ENCODE measurements at places on chromosomes 4 and X.

DNA sequence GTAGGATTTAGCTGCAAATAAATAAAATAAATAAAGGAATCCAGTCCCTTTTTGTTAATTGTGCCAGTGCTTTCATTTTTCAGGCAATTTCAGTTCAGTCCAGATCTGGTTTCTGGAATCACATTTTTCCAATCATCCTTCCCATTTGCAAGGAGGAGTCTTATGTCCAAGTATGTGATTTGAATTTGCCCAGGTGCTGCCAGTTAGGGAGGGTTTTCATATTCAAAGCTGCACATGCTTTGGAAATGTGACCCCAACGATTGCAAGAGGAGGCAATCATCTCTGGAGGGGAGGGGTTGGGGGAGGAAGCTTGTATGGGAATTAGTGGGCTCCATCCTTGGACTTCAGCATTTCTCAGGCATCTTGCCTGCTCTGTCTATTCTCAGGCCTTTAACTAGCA, 4.4 kb downstream of the PLAC1 start:
- no peak for DNase-seq

GRCh38 chrX:114508756-114509155, 75.1 kb upstream of the HTR2C start:
- DNase-seq: no peak

GRCh38 chr4:58166490-58166889, 1056.3 kb upstream of the IGFBP7 start:
- no peak for DNase-seq

- DNase-seq: no peak
Observed at GRCh38 chr4:83110970-83111750, 3.4 kb downstream of the PLAC8 start.

- DNase-seq: no peak
Observed at GRCh38 chr4:3607690-3608552, 75.7 kb upstream of the LRPAP1 start.

GRCh38 chr4:52619591-52619931, 39.5 kb downstream of the USP46 start:
- DNase-seq: no peak

DNA sequence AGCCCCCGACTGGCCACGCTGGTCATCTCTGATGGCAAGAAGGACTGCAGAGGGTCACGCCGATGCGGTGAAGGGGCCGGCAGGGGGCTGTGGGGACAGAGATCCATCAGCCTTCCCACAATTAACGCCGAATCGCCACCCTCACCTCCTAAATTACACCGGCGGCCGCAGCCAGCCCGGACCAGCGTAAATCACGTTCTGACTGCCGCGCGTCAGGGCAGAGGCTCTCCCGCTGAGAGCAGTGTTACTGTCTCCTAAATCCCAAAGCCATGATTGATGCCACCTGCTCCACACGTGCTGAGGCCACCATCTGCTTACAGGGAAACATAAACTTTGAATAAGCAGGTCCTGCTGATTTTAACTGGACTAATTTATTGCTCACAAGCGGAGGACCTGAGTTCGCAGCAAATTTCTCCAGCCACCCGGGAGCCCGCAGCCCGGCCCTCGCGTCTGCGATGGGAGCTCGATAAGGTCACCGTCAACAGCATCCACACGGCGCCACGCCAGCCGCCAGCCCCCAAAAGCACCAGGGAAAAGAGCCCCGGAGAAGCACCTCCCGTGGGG, 127.3 kb upstream of the NKX1-1 start:
- no peak for DNase-seq

DNA sequence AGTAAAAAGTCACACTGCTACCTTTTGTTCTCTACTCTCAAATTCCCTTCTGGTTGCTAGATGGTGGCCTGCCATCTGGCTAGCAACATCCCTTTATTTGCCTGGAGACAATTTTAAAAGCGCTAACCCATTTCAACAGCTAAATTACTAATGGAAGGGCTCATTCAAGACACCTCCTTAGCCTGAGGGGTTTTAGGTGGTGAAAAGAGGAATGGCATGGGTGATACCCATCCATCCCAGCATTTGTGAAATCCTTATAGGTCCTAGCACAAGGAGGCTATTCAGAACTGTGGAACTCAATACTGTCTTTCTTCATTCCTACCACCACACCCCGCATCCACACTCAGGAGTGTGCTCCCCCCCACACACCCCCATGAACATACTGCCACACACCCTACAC, 33.5 kb downstream of the ARHGEF9 start:
- no peak for DNase-seq

DNA sequence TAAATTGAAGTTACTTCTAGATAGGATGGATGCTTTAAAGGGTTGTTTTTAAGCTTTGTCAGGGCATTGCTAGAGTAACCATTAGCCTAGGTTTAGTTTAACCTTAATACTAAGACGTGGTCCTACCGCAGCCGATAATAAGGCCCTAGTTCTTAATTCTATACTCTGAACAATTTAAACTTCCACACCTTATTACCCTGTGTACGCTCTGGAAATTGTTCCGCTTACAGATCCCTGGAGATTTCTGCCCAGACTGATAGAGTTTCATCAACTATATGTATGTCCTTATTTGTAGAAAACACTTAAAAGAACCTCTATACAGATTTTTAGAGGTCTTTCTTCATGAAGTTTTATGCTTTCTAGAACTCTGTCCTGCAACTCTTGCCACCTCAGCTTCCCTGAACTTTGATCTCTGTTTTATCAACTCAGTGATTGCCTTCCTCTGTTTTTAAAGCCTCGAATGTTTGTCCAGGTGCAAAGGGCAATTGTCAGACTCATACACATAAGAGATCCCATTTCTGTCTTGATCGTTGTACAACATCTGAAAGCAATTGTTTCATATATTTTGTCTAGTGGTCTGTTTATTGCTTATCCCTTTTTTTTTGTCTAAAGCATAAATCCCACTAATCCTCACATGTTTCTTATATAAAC, 71.1 kb upstream of the VCX start:
- no peak for DNase-seq

DNA sequence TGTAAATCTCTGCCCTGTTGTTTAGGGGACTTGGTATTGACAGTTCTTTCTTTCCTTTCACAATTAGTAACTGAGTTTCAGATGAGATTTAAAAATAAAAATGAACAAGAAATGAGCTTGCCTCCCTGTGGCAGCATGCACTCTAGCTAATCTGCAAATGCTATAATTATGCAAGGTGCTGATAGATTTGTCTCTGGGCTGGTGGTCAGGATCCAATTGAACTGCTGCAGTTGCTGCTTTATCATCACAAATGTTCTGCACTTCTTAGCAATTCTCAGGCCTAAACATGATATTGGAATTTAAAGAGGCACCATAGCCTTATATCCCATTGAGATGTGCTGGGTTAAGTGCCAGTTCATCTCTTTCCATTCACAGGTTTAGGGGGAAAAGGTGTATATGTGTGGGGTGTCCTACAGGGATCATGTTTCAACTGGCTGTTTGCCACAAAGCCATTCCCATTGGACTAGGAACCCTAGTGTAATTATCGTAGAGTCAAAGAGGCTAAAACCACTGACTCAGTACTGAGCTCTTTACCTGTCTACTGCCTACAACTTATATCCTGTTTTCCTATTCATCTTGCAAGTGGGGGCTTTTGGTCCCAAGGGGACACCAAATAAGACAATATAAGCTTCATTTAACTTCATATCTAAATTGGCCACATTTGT, 260.3 kb upstream of the TEX13A start:
- no peak for DNase-seq

DNA sequence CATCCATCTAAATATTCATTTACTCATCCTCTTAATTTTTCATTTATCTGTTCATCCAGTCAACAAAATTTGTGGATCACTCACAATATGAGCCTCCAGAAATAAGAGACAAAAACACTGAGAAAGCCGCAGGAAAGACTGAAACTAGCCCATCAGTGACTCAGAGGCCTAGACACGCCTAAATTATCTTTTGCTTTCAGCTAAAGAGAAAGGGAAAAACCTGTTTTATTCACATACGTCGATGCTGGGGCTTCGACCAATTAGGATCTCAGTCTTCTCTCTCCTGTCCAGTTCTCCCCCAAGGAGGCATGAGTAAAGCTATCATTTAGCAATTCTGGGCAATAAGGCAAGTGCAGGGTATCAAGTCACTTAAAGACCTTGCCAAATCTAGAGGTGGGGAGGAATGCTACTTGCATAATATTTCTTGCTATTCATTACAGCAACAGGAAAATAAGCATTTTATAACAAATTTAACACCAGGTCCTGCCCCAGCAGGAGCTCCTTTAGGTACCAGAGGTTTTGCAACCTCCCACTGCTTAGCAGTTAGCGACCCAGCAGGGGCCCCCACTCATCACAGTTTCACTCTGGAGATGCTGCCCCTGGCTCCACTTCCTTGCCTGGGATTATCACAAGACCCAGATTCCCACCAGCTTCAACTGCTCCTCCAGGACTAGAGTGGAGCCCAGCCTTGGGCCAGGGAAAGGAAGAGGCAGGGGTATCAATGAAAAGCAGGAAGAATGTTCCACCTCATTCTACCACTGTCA, 30.1 kb upstream of the TMEM154 start:
- DNase-seq: no peak

DNA sequence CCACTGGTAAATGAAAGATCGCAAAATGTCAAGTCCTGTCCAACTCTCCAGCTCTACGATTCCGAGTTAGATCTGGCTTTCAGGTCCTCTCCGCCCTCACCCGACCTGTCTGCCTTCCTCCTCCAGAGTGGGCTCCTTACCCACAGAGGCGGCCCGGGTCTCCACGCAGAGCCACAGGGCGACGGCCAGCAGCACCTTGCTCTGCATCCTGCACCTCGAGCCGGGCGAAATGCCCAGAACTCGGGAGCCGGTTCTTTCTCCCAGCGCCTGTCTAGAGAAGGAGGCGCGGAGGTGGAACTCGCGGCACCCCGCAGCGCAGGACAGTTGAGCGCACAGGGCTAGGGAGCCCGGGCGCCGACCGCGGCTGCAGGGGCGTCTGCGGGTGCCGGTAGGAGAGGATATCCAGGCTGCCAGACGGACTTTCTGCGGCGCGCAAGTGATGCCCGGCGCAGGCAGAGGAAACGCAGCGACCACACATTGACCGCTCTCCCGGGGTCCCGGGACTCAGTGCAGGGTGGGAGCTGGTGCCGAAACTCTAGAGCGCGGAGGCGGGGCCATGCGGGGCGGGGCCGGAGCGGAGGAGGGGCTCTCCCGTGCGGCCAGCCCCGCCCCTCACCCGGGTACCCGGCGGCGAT, at the start of gene KDR:
KDR (minus strand) TSS at position 509 of the 635 bp plus-strand sequence; CDS start at position 207, 302 bp downstream.
- no peak for DNase-seq

GRCh38 chr4:1021386-1022050, 10.1 kb downstream of the FGFRL1 start:
- no peak for DNase-seq

- DNase-seq: no peak
Observed at GRCh38 chr4:28879900-28880299, 1840.3 kb upstream of the PCDH7 start.

DNA sequence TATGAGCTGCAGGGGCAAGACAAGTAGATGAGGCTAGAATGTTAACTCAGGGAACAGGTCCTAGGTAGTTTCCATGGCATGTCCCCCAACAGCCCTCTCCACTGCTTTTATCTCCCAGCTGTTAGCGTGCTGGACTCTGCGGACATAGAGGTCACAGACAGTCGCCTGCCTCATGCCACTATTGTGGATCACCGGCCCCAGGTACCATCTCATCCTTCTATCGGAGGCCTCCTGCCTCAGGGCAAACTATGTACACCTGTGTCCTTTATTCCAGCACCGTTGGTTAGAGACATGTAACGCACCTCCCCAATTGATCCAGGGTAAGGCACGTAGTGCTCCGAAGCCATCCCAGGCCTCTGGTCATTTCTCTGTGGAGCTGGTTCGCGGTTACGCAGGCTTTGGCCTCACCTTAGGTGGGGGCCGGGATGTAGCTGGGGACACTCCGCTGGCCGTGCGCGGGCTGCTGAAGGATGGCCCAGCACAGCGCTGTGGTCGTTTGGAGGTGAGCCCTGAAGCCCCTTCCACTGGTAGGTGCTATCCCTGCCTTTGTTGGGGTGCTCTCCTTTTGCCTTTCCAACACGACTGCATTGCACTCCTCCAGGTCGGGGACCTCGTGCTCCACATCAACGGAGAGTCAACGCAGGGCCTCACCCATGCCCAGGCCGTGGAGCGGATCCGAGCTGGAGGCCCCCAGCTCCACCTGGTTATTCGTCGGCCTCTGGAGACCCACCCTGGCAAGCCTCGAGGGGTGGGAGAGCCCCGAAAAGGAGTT, 2.2 kb downstream of the MAGIX start:
- DNase-seq: no peak

DNA sequence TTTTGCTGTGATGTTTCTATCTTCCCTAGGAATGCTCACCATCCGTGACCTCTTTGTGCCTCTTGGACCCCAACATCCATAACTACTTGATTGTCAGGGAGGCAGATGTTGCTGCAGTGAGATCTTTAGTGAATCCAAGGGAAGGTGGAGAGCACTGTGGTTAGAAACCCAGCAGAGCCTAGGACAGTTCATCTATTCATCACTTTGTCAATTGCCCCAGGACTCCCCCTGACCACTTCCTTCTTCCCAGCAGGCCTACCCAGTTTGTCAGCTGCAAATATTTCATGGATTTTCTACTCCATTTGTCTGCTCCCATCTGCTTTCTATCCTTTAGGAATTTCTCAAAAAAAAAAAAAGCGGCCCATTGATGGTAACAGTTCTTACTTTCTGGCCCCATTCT, 942.8 kb downstream of the PCDH7 start:
- DNase-seq: no peak

- DNase-seq: no peak
Observed at GRCh38 chr4:150123796-150124677, 45.8 kb downstream of the DCLK2 start.
